ENCODE measurements at places on chromosomes 1 and 21.

DNA sequence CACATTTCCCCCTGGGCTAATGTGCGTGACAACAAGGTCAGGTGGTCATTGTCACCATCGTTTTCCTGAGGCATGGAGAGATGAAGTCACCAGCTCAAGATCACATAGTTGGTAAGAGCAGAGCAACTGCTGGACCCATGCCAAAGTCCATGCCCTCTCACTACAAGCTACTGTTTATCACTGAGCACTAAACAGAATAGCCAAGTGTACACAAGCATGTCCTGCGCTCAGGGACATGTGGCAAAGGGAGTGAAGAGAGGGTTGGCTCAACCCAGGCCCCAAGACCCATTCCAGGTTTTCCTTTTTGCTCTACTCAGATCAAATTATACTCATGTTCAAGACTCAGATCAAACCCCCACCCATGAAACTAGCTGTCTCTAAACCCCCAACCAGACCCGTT lies 20.8 kb downstream of the LRRC52 start:
- DNase-seq: no peak

DNA sequence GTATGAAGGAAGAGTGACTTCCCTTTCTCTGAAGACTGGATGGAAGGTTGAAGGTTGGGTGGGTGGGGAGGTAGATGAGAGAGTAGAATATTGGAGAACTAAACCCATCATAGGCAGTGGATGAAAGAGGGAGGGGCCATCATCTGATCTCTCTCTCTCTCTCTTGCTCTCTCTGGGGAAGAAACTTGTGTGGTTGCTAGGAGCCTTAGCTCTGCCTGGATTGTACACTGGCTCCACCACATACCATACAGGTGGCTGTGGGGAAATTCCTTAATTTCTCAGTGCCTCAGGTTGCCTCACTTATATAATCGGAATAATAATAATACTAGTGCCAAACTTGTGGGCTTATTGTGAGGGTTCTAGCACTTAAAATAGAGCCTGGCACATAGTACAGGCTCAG lies 9.5 kb downstream of the XCL1 start:
- no peak for DNase-seq

DNA sequence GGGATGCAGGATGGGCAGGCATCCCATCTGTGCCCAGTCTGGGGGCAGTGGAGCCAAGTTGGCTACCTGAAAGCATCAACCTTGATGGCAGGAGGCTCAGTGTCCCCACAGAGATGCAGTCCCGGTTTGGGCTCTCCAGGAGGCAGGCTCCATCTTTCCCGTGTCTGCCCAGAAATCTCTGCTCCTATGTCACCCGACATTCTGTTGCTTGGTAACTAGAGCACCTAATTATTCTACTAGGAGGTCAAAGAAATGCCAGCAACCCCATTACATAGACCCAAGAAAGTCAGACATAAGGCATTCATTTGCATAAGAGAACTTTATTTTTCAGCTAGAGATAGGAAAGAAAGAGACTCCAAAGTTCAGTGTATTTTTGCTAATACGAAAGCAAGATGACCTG lies 100.3 kb upstream of the BACE2 start:
- no peak for DNase-seq

- no peak for DNase-seq
Measured at GRCh38 chr1:227673441-227673840, 61.7 kb downstream of the JMJD4 start.

DNA sequence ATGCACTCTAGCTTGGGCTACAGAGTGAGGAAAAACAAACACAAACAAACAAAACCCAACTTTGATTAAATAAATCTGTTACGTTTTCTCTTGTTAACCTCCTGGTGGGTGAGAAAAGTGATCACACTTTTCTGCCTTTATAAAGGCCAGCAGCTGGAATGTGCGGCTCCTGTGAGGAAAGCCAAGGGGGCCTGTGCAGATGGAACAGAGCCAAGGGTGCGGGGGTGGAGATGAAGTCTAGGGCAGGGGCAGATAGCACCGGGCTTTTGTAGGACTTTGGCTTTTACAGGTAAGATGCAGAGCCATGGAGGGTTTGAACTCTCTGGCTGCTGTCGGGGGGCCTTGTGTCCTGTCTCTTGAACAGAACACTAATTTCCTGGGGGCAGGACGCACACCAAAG lies 40.7 kb upstream of the GPR37L1 start:
- no peak for DNase-seq

- DNase-seq: no peak
Measured at GRCh38 chr1:208118841-208119606, 125.2 kb downstream of the PLXNA2 start.

DNA sequence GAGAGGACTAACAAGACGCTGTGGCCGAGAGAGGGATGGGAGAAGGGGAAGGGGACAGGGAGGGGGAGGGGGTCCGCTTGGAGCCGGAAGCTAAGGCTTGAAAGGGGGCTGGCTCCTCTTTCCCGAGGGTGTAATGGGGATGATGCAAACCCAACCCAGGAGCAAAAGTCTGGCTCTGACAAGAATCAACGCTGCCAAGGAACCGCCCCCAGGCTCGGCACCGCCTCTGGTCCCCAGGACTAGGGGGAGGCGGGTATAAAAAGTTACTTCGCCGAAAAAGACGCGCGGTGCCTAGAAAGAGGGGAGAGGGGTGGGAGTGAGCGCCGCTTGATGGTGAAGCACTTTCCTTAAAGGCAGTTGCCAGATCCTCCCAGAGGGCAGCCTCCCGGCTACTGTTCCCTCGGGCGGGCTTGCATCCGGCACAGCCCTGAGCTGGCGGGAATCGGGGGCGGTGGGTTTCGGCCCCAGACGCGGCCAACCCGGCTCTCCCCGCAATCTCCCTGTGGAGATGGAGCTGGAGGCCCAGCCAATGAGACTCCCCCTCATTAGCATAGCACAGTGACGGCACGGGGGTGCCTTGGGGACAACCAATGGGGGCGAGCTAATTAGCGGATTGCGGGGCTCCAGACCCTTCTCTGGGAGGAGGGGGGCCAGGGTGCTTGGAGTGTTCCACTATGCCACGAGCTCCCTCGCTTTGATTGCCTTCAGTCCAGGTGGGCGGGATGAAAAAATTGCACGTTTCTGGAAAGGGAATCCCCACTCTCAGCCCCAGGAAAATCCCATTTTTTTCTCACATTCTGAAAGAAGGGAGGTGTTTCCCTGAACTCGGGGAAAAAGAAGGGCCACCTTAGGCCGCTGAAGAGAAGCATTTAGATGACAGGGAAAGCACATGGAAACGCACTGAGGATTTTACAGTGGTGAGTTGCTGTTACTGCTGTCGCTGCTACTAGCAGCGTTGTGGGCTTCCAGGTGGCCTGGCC lies at the start of gene KCNT2:
TSS of gene KCNT2 (minus strand) at position 51 of the 980 bp plus-strand sequence. CDS start 131 bp downstream, outside the sequence.
- peak; percentile 2 for DNase-seq

GRCh38 chr1:171802207-171802606 lies 20.7 kb downstream of the METTL13 start:
- no peak for DNase-seq

DNA sequence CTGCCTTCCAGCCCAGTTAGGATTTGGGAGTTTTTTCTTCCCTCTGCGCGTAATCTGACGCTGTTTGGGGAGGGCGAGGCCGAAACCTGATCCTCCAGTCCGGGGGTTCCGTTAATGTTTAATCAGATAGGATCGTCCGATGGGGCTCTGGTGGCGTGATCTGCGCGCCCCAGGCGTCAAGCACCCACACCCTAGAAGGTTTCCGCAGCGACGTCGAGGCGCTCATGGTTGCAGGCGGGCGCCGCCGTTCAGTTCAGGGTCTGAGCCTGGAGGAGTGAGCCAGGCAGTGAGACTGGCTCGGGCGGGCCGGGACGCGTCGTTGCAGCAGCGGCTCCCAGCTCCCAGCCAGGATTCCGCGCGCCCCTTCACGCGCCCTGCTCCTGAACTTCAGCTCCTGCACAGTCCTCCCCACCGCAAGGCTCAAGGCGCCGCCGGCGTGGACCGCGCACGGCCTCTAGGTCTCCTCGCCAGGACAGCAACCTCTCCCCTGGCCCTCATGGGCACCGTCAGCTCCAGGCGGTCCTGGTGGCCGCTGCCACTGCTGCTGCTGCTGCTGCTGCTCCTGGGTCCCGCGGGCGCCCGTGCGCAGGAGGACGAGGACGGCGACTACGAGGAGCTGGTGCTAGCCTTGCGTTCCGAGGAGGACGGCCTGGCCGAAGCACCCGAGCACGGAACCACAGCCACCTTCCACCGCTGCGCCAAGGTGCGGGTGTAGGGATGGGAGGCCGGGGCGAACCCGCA lies at the start of gene PCSK9:
TSS of gene PCSK9 (plus strand) at position 207 of the 741 bp plus-strand sequence. CDS start at position 497, 290 bp downstream.
- no peak for DNase-seq

GRCh38 chr1:233094269-233094668 lies 143.9 kb downstream of the NTPCR start:
- no peak for DNase-seq

DNA sequence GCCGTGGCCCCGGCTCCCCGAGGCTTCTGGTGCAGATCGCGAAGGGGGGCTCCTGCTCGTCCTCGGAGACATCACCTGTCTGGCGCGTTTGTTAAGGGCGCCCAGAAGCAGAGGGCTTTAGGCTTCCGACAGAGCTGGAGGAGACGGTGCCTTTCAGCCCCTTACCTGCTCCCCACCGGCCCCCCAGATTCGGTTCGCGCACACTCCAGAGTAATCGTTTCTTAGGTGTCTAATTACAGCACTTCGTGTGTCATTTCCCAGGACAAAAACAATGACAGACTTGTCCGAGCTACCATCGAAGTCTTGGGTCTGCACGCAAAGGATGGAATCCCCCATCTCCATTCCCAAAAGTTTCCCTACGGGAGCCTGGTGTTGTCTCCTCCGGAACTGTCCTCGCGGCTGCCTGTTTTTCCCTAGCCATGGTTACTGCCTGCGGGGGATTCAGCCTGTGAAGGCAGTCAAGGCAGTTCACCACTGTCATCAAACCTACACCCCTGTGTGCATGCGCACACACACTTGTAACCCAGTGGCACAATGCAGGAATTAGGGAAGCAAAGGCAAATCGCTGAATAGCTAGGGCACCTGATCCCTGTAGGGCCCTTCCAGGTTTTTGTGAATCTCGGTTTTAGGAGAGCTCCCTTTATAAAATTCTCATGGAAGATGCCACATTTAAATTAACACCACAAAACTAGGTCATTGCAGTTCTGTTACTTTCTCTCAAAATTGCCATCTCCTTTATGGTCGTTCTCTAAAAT lies 738 bp upstream of the CDC42BPA start:
- DNase-seq: peak; percentile 55

DNA sequence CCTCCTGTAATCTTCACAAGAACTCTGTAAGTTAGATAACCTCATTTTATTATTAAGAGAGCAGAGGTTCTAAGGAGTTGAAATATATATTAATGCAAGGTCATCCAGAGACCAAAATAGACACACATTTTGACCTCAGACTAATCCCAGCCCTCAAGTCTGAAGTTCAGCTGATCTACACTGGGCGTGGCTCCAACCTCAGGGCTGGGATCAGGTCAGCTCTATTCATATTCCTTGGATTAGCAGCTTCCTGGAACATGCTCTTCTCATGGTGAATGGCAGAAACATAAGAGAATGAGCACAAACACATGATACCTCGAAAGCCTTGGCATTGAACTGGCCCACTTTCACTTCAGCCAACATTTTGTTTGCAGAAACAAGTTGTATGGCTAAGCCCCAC lies 200.8 kb upstream of the ST6GALNAC5 start:
- DNase-seq: no peak

- no peak for DNase-seq
Measured at GRCh38 chr1:39076127-39076798, 50.1 kb downstream of the NDUFS5 start.

DNA sequence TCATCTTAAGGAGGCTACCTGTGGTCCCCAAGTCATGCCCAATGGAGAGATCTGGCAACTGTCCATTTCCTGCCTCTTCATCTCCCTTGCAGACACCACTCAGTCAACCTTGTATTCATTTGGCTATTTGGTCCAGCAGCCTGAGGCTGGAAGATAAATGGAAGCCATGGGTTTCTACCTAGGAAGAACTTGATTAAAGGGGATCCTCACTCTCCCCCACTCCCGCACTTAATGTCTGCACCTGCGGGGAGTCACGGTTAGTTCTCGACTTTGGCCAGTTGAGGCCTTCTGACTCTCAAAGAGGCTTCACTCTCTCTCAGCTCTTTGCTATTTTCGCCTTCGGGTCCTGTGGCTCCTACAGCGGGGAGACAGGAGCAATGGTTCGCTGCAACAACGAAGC lies 8.4 kb upstream of the ATXN7L2 start:
- no peak for DNase-seq

- no peak for DNase-seq
Measured at GRCh38 chr1:193754732-193755427, 568.5 kb upstream of the B3GALT2 start.

- no peak for DNase-seq
Measured at GRCh38 chr1:100087396-100087795, 45.3 kb downstream of the SASS6 start.

GRCh38 chr1:43861337-43861736 lies 72.3 kb upstream of the ARTN start:
- no peak for DNase-seq

DNA sequence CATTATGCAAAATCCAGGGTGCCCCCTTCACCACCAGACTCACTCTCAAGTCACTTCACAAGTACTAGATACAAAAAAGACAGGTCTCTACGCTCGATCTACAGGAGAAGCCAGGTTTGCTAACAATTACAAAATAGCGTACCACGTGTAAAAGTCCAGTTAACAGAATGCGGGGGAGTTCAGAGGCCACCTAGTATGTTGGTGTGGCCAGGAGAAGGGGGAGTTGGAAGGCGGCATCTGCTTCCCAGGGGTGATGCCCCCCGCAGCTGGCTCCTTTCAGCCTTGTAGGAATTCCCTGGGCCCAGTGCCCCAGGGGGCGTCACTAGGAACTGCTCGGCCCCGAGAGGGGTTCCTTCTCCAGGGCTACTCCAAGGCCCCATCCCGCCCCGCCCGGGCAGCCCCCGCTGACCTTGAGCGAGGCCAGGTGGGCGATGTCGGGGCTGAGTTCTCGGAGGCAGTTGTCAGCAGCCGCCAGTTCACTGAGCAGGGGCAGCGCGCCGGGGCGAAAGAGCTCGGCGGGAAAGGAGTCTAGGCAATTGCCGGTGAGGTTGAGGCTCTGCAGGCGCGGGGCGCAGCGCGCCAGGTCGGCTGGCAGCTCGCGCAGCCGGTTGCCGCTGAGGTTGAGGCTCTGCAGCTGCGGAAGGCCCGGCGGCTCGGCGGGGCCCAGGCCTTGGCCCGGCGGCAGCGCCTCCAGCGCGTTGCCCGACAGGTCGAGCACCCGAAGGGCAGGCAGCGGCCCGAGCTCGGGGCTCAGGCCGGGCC lies 664 bp downstream of the LRRC47 start:
- DNase-seq: peak; percentile 54

Measured in hepatic stellate cell (primary cell).